Vagina (tissue), 2 donors: ENCODE measurements at places on chromosomes 4 and X.

- no peak for DNase-seq
Measured at GRCh38 chrX:49129427-49129826, 5.9 kb upstream of the GPKOW start.

GRCh38 chr4:55014876-55015275 lies 110.5 kb downstream of the KDR start:
- DNase-seq, result no peak

GRCh38 chr4:15516494-15516893 lies 46.8 kb downstream of the CC2D2A start:
- DNase-seq, result no peak

DNA sequence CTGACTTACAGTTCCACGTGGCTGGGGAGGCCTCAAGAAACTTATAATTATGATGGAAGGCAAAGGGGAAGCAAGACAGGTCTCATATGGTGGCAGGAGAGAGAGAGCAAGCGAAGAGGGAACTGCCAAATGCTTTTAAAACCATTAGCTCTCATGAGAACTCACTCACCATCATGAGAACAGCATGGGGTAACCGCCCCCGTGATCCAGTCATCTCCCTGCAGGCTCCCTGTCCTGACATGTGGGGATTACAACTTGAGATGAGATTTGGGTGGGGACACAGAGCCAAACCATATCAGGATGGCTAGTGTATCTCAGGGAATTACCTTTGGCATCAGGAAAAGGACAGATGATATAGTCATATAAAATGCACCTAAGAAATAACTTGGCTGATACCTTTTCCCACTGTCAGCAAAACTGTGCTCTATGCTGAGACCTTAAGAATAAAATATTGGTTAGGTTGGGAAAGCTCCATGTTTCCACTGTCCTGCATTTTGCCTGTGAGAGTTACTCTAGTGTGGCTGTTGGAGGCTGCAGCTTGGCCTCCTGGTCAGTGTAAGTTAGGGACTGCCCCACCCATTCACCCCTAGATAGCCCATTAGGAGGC lies 110.3 kb downstream of the UCHL1 start:
- DNase-seq, result no peak

DNA sequence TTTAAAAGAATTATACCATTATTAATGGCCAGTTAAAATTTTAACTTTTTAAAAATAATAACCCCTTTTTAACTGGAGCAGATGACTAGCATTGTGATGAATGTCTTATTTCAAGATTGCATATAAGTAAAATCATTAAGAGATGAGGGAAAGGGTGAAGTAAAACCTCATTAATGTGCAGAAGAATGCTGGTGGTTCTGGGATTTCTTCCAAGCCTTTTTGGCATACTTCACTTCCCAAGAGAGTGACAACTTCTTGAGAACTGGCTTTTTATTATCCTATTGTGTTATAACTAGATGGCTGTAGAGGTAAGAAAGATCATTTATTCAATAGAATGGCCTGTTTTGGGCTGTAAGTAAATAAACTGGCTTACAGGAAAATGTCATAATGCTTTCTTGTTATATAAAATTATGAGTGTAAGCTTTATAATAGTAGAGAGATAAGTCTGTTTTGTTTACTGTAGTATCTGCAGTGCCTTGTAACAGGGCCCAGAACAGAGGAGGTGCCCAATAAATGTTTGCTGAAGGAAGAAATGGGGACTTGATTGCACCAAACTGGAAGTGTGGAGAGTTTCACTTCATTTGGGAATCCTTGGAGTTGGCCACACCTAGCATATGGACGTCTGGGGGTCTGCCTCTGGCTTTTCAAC lies 242.9 kb upstream of the PITX2 start:
- DNase-seq, result no peak
